Right cardiac atrium (tissue), 5 donors: ENCODE measurements at places on chromosomes 12 and 14. TPM values are rescaled to one million over a fixed set of nuclear protein-coding genes. Genes with fewer than 3 reads are reported as not detected.
A peak's percentile ranks its signal among the peaks of the same experiment; 100 is the strongest.

Gene GPR132
- polyA plus RNA-seq: 0.32 TPM

Gene PSEN1
- 12.8 TPM for polyA plus RNA-seq

Gene PTCSC3
- polyA plus RNA-seq: not detected

- no peak for DNase-seq
Observed at GRCh38 chr14:43411841-43412240, 1095.2 kb downstream of the FSCB start.

DNA sequence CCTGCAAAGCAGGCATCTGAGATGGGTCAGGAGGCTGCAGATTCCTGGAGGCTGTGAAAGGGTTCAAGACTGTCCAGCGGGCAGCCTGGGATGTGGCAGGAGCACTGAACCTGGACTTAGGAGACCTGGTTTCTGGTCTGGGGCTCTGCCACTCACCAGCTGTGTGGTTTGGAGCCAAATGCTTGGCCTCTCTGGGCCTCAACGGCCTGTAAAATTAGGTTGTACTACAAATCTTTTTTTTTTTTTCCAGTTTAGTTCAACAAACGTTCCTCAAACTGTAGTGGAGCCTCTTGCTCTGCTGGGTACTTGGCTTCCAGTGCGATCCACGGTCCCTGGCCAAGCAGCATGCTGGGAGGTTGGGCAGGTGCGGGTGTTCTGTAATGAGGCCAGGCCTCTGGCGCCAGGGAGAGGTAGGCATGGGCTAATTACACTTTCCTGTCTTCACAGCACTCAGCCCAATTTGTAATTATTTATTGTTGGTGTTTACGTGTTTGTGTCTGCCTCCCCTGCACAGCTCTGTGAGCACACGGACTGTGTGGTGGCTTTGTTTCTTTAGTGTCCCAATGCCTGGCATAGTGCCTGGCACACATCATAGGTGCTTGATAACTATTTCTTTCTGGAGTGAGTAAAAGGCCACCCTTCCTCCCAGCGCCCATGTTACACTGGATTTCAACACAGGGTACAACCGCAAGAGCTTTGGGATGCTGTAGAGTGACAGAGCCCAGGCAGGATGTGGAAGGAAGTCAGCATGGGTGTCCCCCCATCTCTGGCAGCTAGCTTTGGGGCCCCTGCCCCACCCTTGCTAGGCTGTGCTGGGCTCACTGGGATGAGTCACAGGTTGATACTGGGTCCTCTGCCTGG lies 5.8 kb upstream of the KRT80 start:
- no peak for DNase-seq

- no peak for DNase-seq
Observed at GRCh38 chr12:114425031-114425626, 19.2 kb upstream of the TBX5 start.

GRCh38 chr12:125332900-125333299 lies 267.7 kb downstream of the AACS start:
- DNase-seq: no peak

DNA sequence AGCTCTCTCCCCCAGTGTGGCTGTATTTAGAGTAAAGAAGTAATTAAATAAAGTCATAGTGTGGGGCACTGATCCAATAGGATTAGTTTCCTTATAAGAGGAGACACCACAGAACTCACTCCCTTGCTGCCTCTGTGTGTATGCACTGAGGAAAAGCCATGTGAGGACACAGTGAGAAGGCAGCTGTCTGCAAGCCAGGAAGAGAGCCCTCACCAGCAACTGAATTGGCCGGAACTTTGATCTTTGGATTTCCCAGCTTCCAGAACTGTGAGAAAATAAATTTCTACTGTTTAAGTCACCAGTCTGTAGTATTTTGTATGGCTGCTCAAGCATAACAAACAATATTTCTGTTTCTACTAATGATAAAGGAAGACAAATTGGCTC lies 368.7 kb upstream of the PRICKLE1 start:
- DNase-seq: peak; percentile 56

DNA sequence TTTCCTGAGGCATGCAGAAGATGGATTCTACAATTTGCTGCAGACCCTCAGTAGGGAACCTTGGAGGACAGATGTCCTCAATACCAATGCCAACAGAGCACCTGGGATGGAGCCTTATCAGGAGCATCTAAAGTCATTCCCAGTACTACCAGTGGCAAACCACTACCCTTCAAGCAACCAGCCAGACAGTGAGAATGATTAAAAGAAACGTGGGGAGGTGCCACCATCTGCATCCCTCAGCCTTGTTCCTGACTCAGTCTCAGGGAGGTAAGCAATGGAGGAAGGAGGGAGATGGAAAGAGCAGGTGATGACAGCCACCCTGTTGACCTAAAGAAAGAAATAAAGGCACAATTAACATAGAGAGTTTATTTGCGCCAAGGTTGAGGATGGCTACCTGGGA lies 175.2 kb upstream of the GRIN2B start:
- no peak for DNase-seq

DNA sequence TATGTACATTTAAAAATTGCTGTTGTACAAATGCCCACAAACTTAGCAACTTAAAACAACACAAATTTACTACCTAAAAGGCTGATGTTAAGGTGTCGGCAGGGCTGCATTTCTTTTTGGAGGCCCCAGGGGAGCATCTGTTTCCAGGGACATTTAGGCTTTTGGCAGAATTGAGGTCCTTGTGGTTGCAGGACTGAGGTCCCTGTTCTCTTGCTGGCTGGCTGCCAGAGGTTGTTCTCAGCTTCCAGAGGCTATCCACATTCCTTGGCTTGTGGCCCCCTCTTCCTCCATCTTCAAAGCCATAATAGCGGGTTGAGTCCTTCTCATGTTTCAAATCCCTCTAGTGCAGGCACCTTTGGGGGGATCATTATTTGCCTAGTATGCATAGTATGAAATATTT lies 22.4 kb upstream of the KRT83 start:
- DNase-seq: no peak
